ENCODE measurements at places on chromosomes 5 and 9.

DNA sequence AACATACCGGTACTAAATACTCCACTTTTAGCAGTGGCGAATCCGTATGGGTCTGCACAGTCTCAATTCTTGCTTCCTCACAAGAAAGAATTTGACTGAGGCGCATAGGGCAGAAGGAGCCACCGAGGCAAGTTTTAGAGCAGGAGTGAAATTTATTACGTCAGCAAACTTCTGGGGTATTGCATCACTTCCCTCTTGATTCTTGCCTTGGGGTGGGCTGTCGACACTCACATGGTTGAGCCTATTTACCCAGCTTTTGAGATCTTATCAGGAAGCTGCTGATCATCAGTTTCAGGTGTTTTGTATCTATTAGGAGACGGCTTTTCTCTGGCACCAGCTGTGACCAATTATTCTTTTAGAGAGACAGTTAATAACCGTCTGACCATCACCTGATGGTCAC, 111.5 kb upstream of the CCNH start:
- no peak for DNase-seq

DNA sequence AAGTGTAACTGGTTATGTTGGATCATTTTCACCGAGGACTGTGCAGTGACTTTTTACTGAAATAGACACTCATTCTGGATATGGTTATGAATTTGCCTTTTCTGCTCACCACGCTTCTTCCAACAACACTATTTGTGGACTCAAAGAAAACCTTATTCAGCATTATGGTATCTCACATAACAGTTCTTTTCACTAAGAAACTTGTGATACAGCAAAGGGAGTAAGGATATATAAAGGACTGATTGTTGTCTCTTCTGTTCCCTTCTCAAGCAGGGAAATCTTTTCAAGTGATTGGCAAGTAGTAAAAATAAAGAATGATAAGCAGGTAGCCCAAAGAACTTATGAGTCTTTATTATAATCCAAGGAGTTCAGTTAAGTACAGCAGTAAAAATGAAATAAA, 131.5 kb upstream of the SV2C start:
- no peak for DNase-seq

DNA sequence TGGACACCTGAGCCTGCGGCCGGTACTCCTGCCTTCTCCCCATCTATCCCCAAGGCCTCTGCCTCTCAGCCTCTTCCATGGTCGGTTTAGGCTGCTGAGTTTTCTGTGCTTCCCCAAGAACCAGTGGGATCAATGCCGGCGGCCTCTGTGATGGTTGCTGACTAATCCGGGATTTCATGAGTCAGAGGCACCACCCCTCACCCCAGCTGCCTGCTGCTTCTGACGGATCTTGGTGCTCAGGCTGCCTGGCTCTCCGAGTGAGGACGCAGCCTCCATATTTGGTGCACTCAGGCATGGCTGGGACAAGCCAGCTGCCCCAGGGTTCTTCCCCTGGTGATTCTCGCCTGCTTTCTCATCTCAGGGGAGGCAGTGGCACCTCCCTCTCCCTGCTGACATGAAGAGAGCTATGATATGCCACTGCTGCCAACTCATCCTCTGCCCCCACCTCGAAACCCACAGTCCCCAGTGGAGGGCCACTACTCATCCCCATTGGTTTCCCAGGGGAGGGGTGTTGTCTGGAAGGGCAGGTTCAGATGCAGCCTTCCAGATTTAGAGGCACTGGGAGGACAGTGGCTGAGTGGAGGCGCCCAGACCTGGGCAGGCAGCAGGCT, 3.3 kb upstream of the MAN1B1 start:
- DNase-seq, result no peak

GRCh38 chr5:150172556-150172955, 6.0 kb downstream of the CDX1 start:
- DNase-seq, result no peak

DNA sequence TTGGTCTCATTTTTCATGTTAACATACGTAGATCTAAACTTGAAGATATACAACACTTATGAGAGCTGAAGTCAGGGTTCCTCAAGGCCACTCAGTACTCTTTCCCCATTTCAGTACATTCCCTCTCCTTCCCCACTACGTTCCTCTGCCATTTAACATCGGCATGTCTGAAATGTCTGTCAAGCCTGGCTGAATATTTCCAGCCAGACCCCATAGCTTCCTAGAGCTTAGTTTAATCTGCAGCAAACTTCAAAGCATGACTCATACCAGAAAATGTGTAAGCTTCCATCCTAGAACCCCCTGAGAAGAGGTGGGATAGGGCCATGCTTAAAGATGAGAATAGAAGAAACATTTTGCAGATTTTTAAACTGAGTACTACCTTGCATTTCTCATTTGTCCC, 6.2 kb downstream of the GZMA start:
- DNase-seq, result no peak

- no peak for DNase-seq
Measured at GRCh38 chr5:74212336-74212735, 428.2 kb downstream of the ENC1 start.

DNA sequence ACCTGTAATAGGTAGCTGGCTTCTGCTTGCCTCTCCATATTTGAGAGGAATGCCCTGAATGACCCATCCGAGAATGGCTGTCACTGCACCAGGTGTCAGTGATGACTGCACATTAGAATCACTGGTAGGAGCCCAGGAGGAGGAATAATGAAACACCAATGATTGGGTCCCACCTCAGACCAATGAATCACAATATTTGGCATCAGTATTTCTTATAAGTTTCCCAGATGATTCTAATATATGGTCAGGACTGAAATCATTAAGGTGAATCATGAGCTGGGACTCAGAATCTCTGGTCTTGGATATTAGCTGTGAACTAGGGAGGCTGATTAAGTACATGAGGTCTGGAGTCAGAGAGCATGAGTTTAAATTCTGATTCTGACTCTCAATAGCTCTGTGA, 23.4 kb downstream of the ARSB start:
- no peak for DNase-seq

GRCh38 chr5:115575167-115576070, 26.9 kb downstream of the TICAM2 start:
- DNase-seq, result no peak

DNA sequence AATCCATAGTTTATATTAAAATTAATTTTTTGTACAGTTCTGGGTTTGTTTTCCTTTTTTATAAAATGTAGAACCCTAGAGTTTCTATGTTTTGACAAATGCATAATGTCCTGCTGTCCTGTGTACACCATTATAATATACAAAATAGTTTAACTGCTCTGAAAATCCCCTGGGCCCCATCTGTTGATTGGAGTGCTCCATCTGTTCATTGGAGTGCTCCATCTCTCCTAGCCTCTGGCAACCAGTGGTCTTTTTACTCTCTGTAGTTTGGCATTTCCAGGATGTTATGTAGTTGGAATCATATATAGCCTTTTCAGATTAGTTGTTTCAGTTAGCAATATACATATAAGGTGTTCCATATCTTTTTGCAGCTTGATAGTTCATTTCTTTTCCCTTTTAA, 31.2 kb downstream of the JMY start:
- no peak for DNase-seq

GRCh38 chr9:134243778-134244467, 79.6 kb upstream of the RNU6ATAC start:
- DNase-seq, result no peak

DNA sequence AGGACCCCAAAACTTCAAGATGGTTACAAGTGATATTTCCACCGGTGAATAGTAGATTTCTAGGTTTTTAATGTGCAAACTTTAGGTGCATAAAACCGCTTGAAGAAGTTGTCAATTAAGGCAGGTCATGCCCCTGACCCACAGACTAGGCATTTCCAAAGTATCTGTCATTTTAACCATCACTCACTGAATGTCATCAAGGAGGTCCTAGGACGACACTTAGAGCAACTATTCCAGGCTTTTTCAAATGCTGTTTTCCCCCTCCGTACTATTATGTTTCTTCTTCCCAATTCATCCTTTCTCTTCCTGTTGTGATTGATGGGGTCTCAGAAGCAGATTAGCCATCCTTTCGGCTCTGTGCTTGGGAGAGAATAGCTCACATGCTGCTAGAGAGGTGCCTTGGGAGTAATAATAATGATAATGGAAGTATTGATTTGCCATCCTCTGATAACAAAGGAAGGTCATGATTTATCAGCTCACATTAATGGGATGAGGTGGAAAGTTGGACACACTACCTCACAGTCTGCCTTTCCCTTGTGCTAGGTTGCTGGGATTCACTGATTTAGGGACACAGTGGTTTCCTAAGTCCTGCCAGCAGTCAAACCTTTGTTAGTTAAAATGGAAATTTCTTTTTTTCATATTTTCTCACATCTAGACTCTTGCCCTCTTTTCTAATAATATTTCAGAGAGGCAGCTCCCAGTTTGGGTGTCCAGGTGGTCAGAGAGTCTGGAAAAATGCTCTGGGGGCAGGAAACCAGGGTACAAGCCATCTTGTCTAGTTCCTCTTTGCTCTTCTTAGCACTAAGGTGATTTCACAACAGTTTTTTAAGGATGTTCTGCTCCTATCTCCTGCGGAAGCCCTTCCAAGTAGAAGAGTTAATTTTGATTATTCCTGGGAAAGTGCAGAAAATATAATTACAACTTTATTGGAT, 67.0 kb downstream of the PTTG1 start:
- no peak for DNase-seq

DNA sequence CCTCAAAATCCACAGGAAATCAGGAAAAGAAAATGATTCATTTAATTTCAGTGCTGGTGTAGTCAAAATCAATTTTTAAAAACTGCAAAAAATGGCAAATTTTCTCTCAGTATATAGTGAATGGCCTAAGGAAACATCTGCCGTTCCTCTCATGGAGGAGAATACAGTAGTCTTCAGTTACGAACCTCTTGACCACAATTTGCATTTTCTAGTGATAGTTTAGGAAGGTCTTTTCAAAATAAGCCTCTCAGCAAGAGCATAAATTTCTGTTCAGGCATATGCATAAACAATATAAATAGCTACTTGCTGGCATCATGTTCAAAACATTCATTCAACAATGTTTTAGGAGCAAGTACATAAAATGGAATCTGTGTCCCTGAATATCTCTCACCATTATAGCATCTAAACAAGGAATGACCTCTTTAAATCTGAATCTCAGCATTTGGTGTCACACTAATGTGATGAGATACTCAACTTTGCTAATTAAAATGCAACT, 33.5 kb downstream of the HAPLN1 start:
- no peak for DNase-seq

- no peak for DNase-seq
Measured at GRCh38 chr5:30561771-30562170, 631.7 kb upstream of the CDH6 start.

- DNase-seq, result no peak
Measured at GRCh38 chr5:163578652-163579051, 73.2 kb downstream of the MAT2B start.

DNA sequence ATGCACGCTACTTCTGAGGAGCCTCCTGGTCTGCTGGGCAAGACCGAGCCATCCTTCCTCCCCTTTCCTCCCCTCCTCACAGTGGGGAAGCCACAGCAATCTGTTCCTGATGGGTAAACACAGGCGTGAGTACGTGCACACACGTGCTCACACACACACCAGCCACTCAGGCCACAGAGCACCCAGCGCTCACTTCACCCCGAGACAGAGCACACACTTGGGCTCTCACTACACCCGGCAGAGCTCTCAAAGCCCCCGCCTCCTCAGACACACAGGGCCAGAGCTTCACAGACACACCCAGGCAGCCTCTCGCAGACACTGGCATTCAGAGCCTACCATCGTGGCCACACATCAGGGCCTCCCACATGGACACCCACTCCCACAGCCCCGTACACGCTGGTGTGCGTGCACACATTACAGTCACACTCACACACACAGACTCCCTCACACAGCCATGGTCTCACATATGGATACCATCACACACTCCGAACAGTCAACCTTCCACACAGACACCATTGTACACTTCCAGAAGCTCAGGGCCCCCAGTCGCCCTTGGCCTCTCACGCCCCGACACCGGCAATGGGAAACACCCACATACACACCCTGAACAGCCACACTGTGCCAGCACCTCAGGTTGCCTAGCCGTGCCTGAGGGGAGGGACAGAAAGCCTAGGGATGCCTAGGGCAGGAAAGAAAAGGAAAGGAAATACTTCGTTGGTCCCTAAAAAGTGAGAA, 13.5 kb downstream of the CNTFR start:
- no peak for DNase-seq

GRCh38 chr9:114549697-114550330, 37.8 kb upstream of the ATP6V1G1 start:
- DNase-seq, result no peak

DNA sequence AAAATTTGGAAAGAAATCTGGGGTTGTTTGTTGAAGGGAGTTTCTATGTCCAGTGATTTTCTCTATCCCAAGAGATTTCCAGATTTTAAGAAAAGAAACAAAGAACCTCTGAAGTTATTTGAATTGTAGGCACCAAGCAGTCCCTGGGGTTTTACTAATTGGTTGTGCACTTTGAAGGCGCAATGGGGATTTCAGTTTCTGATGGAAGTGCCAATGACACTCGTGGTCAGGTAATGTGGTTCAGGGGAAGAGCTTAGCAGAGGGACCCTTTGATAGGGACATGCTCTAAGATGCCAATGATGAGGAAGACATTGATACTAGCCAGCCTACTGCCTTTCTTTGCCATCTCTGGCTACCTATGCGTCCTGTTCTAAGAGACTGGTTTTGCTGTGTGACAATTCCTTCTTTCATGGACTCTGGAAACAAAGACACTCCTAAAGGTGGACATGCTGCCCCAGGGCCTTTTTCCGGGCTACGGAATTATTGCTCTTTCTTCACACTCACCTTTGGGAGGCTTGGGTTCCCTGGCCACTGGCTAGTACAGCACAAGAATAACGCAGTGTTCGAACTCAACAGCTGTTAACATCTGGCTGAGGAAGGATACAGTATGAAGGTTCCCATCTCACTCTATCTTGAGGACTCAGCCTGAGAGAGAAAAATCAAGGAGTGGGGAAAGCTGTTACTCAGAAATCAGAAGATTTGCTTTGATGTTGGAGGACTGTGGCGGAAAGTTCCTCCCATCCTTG, 6.9 kb upstream of the TRAF1 start:
- DNase-seq, result no peak

DNA sequence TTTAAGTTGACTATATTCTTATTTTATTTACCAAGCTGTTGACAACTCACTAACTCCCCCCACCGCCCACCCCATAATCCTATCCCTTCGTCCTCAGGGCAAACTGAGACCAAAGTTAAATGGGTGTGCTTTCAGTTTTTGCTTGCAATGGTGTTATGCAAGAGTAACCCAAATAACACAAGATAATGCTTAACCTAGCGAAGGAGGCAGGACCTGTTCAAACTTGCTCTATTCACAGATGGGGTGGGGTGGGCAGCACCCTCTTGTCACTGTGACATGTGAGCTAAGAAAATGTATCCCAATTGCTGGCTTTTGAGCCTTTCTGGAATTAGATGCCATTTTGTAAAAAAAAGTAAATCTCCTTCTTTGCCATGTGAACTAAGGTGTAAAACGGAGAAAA, 40.4 kb downstream of the GLIS3 start:
- no peak for DNase-seq

Measured in hippocampal formation (tissue), 2 donors.